Right atrium auricular region (tissue), 2 donors: ENCODE measurements at places on chromosomes 4 and X. TPM values are rescaled to one million over a fixed set of nuclear protein-coding genes. Genes with fewer than 3 reads are reported as not detected.

Gene MID1
- total RNA-seq: 9.6 TPM

GRCh38 chr4:134754301-134755019 lies 552.9 kb upstream of the PABPC4L start:
- DNase-seq: no peak

- peak; percentile 81 for DNase-seq
Observed at GRCh38 chr4:41644288-41644914, 104.1 kb downstream of the PHOX2B start.

Gene SSX3
- not detected for total RNA-seq

Gene ALPK1
- total RNA-seq: 4.2 TPM

Gene SLC16A2
- 8.3 TPM for total RNA-seq

DNA sequence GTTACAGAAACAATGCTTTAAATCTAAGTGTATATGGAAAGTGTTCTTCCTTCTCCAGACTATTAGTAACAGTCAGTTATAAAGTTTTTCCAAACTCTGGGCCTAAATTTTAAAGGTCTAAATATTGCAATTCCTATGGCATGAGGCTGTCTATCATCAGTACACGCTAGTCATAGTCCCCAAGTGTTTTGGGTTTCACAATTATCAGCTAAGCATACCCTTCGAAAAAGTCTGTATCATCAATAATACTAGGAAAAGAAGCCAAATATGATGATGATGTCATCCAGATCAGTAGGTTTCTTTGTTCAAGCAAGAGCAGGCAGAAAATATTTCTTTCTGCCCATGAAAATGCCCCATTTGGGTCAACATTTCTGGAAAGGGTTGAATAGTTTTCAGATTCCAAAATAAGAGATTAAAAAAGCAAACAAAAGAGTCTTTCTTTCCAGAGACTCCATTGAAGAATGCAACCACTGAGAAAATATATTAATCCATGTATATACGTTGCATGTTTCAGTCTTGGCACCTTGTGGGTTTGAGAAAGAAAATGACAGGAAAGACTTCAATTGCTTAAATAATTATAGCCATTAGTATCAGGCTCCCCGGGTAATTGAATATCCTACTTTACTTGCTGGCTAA lies 173.8 kb downstream of the CAMK2D start:
- DNase-seq: no peak

- no peak for DNase-seq
Observed at GRCh38 chrX:48789366-48790220, 3.2 kb downstream of the GATA1 start.

DNA sequence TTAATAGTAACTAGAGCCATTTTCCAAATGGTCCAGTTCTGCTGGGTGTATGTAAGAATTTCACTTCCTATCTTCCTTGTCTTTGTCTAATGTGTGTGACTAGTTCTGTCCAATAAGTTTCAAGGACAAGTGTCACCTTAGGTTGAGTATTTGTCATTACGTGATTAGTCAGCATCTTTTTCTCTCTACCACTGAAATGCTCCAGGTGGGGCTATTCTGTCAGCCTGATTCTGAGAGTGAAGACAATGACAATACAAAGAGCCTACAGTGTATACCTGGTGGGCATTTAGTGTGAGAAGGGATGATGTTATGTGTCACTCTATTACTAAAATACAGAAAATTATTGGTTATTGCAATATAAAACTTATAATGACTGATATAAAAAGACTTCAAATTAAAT lies 876.3 kb downstream of the C4orf33 start:
- no peak for DNase-seq

- DNase-seq: peak; percentile 16
Observed at GRCh38 chrX:153336121-153336894, 2.4 kb downstream of the ZNF275 start.

- DNase-seq: no peak
Observed at GRCh38 chr4:3255611-3256186, 6.7 kb downstream of the MSANTD1 start.

DNA sequence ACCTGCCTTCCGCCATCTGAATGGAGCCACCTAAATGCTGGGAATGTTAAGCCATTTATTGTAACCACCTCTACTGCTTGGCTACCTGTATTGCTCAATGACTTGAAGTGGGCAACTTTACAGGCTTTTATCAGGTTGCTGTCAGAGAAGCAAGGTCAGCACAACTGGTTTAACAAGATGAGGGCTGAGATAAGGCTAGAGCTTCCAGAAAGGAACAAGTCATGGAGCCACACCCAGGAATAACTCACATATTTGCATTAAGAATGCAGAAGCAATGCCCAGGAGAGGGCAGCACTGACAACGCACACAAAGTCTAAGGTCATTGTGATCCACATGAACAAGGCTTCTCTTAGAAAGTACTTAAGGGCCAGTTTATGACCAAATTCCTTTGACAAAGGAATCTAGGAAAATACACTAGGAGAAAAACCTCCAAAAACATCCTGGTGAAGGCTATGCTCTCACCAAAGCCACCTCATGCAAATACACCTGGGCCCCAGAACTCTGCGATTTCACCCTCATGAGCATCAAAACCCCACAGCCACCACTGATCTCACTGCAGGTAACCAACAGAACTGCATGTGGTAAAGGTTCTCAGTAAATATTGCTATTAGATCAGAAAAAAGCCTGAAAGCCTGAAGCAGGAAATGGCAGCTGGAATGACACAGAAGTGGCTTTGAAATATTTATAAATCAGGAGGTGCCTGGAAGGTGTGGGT lies 15.0 kb upstream of the STS start:
- no peak for DNase-seq

DNA sequence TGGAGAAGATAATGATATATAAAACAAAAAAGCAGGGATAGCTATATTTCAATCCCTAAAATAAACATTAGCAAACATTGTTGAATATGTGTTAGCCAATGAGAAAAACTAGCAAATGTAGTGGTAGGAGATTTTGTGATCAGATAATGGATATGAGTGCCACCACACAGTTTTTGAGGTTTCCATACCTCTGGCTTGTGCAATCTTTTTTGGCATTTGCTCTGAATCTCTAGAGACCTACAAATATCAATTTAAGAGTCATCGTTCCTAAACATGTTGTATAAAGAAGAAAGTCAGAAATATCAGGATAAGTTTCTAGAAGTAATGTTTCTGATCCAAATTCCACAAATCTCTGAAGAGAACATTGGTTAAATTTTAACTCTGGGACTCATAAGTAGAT lies 308.7 kb downstream of the PDGFC start:
- DNase-seq: no peak

- no peak for DNase-seq
Observed at GRCh38 chr4:176579226-176579625, 213.5 kb downstream of the VEGFC start.

GRCh38 chrX:2272337-2272736 lies 228.4 kb downstream of the DHRSX start:
- DNase-seq: no peak

GRCh38 chr4:44651425-44651824 lies at the start of gene YIPF7:
YIPF7 (minus strand) TSS chr4:44651625; CDS start chr4:44650100, 1,525 bp downstream.
- DNase-seq: no peak

Gene PPEF1
- 0.78 TPM for total RNA-seq

Gene PABPC1L2B
- not detected for total RNA-seq

DNA sequence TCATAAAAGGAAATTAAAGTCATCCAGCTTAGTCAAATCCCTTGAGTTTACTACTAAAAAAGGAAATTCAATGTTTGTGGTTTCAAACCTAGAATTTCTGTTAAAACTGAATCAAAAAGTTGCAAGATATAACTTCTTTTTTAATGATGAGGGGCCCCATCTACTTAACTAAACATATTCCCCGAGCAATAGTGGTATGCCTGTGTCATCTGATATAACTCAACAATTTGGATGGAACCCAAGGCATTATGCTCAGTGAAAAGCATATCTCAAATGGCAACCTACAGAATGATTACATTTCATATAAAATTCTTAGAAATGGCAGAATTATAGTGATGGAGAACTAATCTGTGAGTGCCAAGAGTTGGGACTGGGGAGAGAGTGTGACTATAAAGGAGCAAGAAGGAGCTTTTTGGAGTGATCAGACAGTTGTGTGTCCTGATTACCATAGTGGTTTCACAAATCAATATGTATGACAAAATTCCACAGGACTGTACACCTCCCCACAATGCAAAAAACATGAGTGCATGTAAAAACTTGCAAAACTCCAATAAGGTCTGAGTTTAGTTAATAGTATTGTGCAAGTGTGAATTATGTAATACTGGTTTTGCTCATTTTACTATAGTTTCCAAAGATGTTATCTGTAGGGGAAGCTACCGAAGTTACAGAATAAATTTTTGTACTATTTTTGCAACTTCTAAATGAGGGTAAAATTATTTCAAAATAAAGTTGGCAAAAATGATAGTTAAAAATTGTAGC lies 323.2 kb downstream of the ARHGAP24 start:
- no peak for DNase-seq

DNA sequence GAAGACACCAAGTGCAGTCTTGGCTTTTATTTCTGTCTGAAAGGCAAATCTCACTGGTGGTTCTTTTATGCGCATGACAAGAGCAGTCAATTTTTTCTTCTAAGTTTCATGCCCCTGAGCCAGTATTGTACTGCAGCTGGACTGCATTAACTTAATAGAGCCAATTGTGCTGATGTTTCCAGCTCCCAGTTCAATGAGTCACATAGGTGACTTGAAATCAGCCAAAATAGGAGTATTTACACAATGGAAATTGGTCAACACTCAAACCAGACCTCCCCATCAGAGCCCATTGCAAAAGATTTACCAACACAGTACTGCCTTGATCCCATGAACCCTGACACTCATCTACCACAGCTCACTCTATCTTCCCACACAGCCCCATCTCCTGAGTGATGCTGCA lies 100.3 kb upstream of the GUCY1A1 start:
- DNase-seq: no peak

DNA sequence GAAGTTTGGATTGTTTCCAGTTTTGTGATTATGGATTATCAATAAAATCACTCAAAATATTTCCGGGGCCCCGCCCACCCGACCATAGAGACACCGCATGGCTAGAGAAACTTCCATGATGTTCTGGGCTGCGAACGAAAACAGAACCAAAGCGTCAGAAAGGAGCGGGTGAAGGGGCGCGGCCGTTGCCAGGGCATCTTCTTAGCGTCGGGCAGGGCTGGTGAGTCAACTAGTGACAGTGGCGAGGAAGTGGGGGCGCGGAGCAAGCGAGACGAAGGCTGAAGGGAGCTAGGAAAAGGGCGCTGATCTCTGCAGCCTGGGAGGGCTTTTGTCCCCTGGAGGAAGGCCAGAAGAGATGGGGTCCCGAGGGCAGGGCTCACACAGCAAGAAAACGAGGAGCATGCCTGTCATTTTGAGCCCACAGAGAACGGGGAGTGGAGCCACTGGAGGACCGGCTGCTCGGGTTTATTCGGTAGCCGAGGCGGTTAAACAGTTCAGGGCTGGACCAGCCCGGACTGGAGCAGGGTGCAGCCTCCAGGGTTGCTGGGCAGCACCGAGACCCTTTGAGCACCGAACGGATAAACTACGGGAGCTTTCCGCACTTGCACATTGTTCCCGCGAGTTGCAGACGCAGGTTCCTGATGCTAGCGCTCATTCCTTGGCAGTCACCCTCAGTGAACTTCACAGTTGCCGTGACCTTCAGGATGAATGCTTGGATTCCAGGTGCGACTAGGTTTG lies 298.1 kb upstream of the TRPC5 start:
- DNase-seq: no peak

Gene SMR3B
- total RNA-seq: not detected
